Activated naive CD8-positive, alpha-beta T cell treated with anti-CD3 and anti-CD28 coated beads, Interleukin-2, amount 50 U/mL, for 16 hours (primary cell): ENCODE measurements at places on chromosomes 11 and 22.

- DNase-seq, result no peak
Observed at GRCh38 chr11:112581747-112582146, 321.1 kb upstream of the PLET1 start.

DNA sequence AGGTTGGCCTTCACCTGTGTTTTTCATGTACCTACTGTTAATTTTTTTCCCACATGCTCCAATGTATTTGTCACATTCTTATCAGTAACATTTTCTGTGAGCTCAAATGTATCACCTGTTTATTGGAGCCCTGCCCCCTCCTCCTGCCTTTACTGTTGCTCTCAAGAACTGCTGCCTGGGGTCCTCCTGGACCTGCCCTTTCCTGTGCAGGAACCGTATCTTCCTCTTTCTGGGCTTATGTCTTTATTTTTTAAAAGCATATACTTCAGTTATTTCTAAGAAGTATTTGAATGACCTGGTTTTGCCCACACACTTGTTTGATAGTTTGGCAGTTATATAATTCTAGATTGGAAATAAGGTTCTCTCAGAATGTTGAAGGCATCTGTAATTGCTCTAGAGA lies 5.9 kb downstream of the FAM118B start:
- no peak for DNase-seq

DNA sequence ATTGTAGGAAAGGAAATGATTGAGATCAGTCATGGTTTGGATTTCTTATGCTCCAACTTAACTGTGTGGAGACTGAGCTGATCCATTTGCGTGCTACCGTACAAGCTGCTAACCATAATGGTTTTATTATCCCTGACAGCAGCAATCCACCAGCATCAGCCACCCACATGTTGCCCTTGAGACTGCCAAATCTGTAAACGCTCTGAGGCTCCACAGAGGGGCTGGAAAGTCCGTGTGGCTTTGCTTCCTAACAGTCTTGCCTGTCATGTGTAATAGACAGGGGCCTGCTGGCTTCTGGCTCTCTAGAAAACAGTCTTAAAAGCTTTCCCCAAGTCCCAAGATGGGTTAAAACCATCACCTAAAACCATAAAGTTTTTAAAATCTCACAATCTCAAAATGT lies 30.1 kb downstream of the ATG16L2 start:
- DNase-seq, result no peak

DNA sequence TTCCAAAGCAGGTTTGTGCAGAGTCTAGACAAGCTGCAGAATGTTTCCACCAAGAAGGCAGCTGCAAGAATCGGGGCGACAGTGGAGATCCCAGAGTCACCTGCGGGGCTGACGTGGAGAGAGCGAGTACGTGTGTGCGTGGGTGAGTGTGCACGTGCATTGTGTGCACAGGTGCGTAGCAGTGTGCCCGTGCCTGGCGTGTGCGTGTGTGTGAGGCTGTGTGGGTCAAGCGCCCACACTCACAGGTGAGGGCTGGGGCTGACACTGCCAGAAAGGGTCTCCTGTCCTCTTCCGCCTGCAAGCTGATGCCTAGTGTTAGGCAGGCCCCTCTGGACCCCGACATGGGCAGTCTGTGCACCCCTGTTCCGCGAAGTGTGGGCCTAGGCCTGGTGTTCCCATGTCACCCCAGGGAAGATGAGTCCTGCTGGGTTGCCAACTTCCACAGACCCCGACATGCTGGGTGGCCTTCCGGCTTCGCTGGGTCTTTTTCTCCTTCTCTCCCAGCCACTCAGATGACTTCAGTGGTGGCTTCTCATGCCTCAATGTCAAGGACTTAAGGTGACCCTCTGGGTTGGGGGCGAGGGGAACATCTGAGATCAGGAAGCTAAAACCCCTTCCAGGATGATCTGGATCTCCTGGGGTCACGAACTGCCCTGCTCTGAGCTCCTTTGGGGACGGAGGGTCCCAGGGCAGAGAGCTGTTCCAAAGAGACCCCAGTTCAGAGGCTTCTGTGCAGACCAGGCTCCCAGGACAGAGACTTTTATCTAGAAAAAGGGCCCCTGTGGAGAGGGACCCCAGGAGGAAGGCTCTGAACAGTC lies 10.4 kb upstream of the SYT8 start:
- no peak for DNase-seq

GRCh38 chr22:47269516-47270088 lies 507.2 kb downstream of the TBC1D22A start:
- DNase-seq, result no peak

GRCh38 chr22:31972180-31972579 lies 27.8 kb downstream of the YWHAH start:
- DNase-seq, result no peak

DNA sequence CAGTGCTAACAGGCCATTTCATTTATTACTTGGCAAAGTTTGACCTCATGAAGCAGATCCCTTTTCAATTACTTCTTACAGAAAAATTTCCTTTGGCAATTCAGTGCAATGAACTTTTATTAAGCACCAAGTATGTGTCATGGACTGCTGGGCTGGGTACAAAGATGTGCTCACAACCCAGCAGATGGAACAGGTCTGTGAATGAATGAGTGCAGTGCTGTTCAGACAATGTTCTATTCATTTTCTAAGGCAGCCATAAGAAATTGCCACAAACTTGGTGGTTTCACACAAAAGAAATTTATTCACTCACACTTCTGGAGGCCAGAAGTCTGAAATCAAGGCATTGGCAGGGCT lies 428.5 kb downstream of the SOX6 start:
- DNase-seq, result no peak

DNA sequence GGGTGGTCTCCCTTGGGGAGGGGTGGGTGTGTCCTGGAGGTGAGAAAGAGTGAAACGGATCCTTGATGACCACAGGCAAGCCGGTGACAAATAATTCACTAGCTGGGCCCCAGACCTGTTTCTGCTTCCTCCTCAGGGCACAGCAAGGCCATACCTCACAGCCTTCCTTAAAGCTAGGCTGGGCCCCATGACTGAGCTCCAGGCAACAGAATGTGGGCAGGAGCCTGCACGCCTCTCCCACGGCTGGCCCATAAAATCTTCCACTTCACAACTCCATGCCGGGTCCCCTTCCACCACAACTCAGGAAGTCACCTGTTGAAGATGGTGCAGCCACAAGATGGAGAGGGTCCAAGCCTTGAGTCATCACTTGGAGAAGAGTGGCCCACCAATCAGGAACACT lies 23.9 kb downstream of the SLC22A12 start:
- no peak for DNase-seq

DNA sequence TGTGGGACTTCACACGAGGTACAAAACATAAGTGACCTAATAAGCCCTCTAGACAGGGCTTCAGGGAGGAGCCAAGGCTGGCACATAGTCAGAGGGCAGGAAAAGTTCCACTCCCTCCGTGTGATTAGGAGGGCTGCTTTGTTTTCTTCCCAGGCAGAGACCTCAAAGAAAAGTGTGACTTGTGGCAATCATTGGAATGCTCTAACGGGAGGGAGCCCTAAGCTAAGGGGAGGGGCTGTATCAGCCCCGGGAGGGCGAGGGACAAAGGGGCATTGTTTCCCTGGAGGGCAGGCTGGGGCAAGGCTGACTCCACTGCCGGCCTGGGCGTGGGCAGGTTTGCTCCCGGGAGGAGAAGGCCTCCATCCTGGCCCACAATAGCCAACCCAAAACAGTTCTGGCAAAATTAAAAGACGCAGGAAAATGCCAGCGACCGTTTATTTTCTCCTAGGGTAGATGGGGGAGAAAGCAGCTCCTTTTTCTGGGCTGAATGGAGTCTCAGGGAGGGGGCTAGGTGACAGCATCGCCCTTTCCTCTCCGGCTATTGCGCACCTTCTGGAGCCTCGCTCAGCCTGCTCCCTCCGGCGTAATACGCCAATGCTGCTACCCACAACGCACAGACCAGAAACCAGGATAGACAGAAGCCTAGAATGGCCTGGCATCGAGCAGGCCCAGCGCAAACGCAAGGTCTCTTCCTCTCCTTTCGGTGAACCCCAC lies 60.2 kb downstream of the ENDOD1 start:
- DNase-seq, result no peak

GRCh38 chr11:117313828-117314768 lies 2.0 kb downstream of the BACE1 start:
- DNase-seq, result no peak

DNA sequence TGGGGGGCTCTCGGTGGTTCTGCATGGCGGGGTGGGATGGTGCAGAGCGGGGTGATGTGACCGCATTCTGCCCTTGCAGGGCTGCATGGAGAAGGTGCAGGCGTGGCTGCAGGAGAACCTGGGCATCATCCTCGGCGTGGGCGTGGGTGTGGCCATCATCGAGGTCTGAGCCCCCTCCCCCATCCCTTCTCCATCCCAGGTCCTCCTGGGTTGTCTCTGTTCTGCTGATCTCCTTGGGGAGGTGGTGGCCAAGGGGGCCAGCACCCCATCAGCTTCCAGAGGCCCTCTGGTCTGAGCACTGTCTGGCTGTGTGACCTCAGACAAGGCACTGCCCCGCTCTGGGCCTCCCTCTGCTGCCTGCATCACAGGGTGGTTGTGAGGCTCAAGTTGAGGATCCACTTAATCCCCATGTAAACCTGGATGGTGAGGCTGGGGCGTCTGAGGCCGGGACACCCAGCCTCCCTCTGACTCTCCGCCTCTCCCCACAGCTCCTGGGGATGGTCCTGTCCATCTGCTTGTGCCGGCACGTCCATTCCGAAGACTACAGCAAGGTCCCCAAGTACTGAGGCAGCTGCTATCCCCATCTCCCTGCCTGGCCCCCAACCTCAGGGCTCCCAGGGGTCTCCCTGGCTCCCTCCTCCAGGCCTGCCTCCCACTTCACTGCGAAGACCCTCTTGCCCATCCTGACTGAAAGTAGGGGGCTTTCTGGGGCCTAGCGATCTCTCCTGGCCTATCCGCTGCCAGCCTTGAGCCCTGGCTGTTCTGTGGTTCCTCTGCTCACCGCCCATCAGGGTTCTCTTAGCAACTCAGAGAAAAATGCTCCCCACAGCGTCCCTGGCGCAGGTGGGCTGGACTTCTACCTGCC lies 53.3 kb downstream of the CD82 start:
- no peak for DNase-seq

DNA sequence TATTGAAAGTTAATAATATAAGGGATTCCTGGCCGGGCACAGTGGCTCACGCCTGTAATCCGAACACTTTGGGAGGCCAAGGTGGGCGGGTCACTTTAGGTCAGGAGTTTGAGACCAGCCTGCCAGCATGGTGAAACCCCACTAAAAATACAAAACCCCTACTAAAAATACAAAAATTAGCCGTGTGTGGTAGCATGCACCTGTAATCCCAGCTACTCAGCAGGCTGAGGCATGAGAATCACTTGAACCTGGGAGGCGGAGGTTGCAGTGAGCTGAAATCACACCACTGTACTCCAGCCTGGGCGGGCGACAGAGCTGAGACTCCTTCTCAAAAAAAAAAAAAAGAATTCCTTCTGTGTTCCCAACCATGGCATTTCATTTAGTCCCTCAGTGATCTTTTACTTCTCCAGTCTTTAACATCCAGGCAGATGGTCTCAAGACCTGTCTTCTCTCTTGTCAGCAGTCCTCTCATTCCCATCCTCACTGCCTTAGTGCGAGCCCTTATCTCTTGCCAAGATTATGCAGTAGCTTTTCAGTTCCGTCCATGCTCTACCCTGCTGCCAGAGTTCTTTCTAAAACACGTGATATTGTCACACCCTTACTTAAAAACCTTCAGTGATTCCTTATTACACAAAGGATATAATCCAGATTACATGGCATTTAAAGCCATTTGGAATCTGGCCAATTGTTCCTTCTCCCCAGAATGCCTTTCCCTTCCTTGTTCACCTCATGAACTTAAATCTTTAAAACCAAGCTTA lies 17.9 kb downstream of the RTN3 start:
- DNase-seq, result no peak
